CD4-positive, CD25-positive, alpha-beta regulatory T cell (primary cell): ENCODE measurements at places on chromosomes 2 and 18. TPM values are rescaled to one million over a fixed set of nuclear protein-coding genes. Genes with fewer than 3 reads are reported as not detected.

XIRP2 gene
- total RNA-seq: 0.15 TPM

CTAGE1 gene
- total RNA-seq: not detected

TRPM8 gene
- total RNA-seq: not detected

MTCL1 gene
- total RNA-seq: 0.20 TPM

B3GNT7 gene
- not detected for total RNA-seq

PID1 gene
- total RNA-seq: not detected

TMEM127 gene
- total RNA-seq: 54.3 TPM

CCDC178 gene
- not detected for total RNA-seq

SIX2 gene
- total RNA-seq: not detected

TEX44 gene
- total RNA-seq: not detected

ABCG8 gene
- not detected for total RNA-seq

NDUFV2 gene
- 207 TPM for total RNA-seq

WNT10A gene
- total RNA-seq: 10.8 TPM

EFR3B gene
- 0.10 TPM for total RNA-seq

ACOXL gene
- total RNA-seq: not detected

NRP2 gene
- not detected for total RNA-seq

DLX1 gene
- not detected for total RNA-seq

SPDYA gene
- 19.6 TPM for total RNA-seq

GKN1 gene
- not detected for total RNA-seq

MAP3K2 gene
- total RNA-seq: 95.7 TPM

MC4R gene
- not detected for total RNA-seq

RGPD3 gene
- 0.44 TPM for total RNA-seq

COL6A3 gene
- total RNA-seq: 3.4 TPM
